ENCODE measurements at places on chromosomes 7 and 10. TPM values are rescaled to one million over a fixed set of nuclear protein-coding genes. Genes with fewer than 3 reads are reported as not detected.

- H3K27me3 ChIP-seq: peaks cover 2% of the 10 kb centered on the region
- peaks cover 7% of the 10 kb centered on the region for H3K36me3 ChIP-seq
- no peak overlapping the region for H3K4me3 ChIP-seq
- no peak for DNase-seq
- H3K27ac ChIP-seq: no peak overlapping the region
Observed at GRCh38 chr10:129505500-129506075, 38.5 kb downstream of the MGMT start.

DNA sequence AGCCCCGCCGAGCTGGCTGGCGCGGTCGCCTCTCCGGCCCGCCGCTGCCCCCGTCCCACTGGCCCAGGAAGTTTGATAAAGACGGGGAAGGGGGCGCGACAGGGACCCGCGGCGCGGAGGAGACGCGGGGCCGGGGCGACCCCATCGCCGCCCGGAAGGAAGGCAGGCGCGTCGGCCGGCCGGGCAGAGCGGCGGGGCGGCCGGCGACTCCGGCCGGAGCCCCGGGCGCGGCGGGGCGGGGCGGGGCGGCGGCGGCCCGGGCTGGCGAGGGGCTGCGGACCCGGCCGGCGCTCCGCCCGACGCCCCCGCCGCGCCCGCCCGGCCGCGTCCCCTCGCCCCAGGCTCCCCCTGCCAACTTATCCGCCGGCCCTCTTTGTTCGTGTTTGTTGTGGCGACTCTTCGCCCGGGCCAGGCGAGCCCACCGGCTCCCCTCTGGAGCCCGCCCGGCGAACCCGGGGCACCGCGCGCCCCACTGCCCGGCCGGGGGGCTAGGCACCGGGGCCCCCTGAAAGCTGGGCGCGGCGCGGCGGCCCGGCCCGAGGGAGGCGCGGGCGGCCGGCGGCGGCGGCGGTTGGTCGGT lies 571 bp downstream of the KDM7A start:
- H3K4me1 ChIP-seq: peaks cover 13% of the 10 kb centered on the region
- H3K27ac ChIP-seq: no peak overlapping the region
- no peaks in the 10 kb centered on the region for H3K36me3 ChIP-seq
- peak; percentile 40 for DNase-seq
- peak overlapping the region; percentile 70 for H3K4me3 ChIP-seq

The NKX1-2 gene
- total RNA-seq: 0.59 TPM

- DNase-seq: no peak
- no peak overlapping the region for H3K4me3 ChIP-seq
- no peaks in the 10 kb centered on the region for H3K4me1 ChIP-seq
- H3K36me3 ChIP-seq: peaks cover 5% of the 10 kb centered on the region
- H3K27me3 ChIP-seq: peaks cover 1% of the 10 kb centered on the region
Observed at GRCh38 chr7:131238347-131238931, 89.2 kb upstream of the MKLN1 start.

GRCh38 chr10:113517165-113517900 lies 35.5 kb upstream of the HABP2 start:
- no peaks in the 10 kb centered on the region for H3K4me1 ChIP-seq
- no peak for DNase-seq
- peaks cover 2% of the 10 kb centered on the region for H3K36me3 ChIP-seq
- no peak overlapping the region for H3K27ac ChIP-seq

DNA sequence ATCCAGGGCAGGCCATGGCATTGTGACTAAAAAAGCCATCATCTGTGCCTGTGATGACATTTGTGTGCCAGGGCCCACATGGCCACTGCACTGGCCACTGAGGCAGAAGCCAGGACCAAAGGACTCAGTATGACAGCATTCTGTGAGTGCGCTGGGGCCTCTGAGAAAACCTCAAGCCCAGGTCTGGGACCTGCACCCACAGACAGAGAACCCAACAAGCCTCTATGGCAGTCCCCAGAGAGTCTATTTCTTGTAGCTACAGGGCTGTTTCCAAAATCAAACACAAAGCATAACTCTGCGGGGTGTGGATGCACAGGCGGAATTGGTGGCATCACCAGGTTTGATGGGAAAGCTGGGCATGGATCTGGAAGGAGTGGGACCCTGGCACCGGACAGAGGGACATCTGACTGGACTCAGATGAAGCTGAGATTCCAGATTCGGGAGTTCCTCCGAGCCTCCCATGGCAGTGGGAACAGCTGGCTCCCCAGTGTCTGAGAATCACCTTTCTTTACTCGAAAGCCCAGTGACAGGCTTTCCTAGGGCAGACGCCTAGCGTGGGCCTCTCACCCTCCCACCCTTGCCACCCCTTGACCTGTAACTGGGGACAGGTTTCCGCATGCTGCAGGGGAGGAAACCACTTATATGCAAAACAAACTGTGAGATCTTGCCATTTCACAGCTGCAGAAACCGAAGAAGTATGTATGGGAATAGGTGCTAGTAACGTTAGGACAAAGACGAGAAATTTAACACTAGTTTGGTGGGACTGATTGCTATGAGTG lies 70.6 kb upstream of the RHEB start:
- no peak overlapping the region for H3K27ac ChIP-seq
- H3K36me3 ChIP-seq: peaks cover 6% of the 10 kb centered on the region
- no peak for DNase-seq

DNA sequence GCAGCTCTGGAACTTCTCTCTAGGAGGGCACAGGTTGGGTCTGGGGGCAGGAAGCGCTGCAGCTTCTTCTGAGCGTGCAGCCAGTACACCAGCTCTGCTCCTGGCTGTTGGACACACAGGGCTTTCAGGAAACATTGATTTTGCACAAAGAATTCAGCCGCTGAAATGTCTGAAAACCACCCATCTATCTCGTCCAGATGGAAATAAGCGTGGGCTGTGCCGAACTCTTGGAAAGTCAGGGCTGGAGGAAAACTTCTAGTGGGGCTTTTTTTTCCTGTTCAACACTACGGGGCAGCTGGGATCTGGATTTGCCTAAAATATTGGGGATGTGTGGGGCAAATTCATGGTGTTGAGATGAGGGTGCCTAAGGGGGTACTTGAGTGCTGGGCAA lies 31.2 kb downstream of the PALD1 start:
- H3K4me1 ChIP-seq: peaks cover 45% of the 10 kb centered on the region
- peak overlapping the region; percentile 28 for H3K27ac ChIP-seq
- H3K27me3 ChIP-seq: peaks cover 8% of the 10 kb centered on the region

GRCh38 chr7:150479023-150479716 lies 28.7 kb downstream of the GIMAP8 start:
- H3K27ac ChIP-seq: no peak overlapping the region
- no peak for DNase-seq
- no peaks in the 10 kb centered on the region for H3K36me3 ChIP-seq
- H3K4me3 ChIP-seq: no peak overlapping the region
- no peaks in the 10 kb centered on the region for H3K4me1 ChIP-seq

DNA sequence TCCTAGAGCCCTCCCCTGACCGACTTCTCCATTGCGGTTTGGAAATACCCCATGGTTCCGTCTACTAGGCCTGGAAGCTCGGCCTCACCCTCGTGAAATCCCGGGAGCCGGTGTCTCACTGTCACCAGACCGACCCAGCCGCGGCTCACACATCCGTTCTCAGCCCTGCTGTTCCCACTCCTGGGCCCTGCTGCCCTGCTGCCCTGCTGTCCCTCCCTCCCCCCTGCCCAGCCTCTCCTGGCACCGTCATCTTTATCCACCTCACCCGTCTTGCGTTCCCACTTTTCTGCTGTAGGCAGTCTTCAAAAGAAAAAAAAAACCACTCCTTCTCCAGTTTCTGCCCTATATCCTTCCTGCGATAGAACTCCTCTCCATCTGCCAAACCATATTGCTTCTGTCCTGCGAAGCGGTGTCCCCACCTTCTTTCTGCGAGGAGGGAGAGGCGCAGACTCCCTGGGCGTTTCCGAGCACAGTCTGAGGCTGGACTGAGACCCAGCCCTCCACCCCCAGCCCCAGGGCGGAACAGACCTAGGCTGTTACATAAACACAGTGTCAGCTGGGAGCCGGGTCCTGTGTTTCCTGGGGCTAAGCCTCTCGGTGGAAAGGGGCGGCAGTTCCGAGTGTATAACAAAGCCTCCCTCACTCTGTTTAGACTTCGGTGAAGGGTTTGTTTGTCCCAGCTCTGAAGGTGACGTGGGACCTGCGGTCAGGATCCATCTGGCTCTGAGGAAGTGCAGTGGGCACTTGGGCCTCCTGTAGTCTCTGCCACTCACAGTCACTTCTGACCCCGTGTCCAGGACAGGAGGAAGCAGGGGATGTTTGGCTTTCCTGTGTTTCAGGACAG lies 2.8 kb downstream of the AGAP3 start:
- peaks cover 40% of the 10 kb centered on the region for H3K27me3 ChIP-seq
- H3K4me1 ChIP-seq: peaks cover 40% of the 10 kb centered on the region
- peak overlapping the region; percentile 98 for H3K4me3 ChIP-seq
- H3K27ac ChIP-seq: peak overlapping the region; percentile 100
- peak; percentile 83 for DNase-seq
- H3K36me3 ChIP-seq: peaks cover 5% of the 10 kb centered on the region

The GPRIN2 gene
- 3.0 TPM for total RNA-seq

The CPXM2 gene
- not detected for total RNA-seq

DNA sequence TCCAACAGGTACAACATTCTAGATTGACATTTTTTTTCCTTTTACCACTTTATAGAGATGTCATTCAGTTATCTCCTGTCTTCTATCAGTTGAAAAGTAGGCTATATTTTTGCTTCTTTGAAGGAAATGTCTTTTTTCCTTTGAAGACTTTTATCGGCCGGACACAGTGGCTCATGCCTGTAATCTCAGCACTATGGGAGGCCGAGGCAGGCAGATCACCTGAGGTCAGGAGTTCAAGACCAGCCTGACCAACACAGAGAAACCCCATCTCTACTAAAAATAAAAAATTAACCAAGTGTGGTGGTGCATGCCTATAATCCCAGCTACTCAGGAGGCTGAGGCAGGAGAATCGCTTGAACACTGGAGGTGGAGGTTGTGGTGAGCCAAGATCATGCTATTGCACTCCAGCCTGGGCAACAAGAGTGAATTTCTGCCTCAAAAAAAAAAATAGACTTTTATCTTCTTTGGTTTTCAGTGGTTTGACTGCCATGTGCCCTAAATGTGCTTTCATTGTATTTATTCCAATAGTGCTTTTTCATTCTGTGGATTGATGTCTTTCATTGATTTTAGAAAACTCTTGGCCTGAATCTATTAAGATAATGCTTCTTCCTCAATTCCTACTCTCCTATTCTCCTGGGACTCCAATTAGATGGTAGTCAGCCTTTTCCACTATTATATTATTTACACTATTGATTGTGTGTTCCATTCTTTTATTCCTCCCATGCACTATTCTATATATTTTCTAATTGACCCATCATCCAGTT lies 84.6 kb downstream of the IMMP2L start:
- no peaks in the 10 kb centered on the region for H3K36me3 ChIP-seq
- H3K4me3 ChIP-seq: no peak overlapping the region
- no peaks in the 10 kb centered on the region for H3K27me3 ChIP-seq
- DNase-seq: no peak
